ENCODE measurements at places on chromosomes 3 and 15. TPM values are rescaled to one million over a fixed set of nuclear protein-coding genes. Genes with fewer than 3 reads are reported as not detected.

GRCh38 chr3:127374086-127375010 is 86.5 kb upstream of the PRR20G start:
- no peaks in the 10 kb centered on the region for H3K4me1 ChIP-seq
- no peaks in the 10 kb centered on the region for H3K27me3 ChIP-seq
- H3K36me3 ChIP-seq, result no peaks in the 10 kb centered on the region
- DNase-seq, result no peak

DNA sequence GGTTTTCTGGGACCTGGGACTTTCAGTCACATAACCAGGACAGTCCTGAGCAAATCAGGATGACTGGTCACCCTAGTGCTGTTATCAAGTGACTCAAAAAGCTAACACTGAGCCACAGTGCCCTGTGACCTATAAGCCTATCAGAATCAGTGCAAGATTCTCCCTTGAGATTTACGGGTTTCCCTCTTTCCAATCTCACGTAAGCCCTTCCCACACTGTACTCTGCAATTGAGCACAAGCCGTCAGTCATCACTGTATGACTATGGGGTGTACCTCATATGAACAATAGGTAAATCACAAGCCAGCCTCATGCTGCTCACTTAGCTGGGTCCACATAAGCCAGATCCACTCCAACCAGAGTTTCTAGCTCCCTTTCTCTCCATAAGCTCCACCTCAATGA is 21.0 kb upstream of the CLDN18 start:
- H3K27ac ChIP-seq, result no peak overlapping the region
- H3K36me3 ChIP-seq, result no peaks in the 10 kb centered on the region
- no peak overlapping the region for H3K4me3 ChIP-seq
- no peak for DNase-seq
- H3K4me1 ChIP-seq, result no peaks in the 10 kb centered on the region

The GOLGA8G gene
- total RNA-seq, result not detected

The TAGLN3 gene
- not detected for total RNA-seq

- H3K4me1 ChIP-seq, result no peaks in the 10 kb centered on the region
- H3K27ac ChIP-seq, result no peak overlapping the region
- H3K27me3 ChIP-seq, result no peaks in the 10 kb centered on the region
- no peaks in the 10 kb centered on the region for H3K36me3 ChIP-seq
- H3K4me3 ChIP-seq, result no peak overlapping the region
Measured at GRCh38 chr15:47997195-47998080, 123.4 kb upstream of the SLC24A5 start.

- no peak for DNase-seq
- no peaks in the 10 kb centered on the region for H3K4me1 ChIP-seq
- H3K36me3 ChIP-seq, result no peaks in the 10 kb centered on the region
- H3K27ac ChIP-seq, result no peak overlapping the region
Measured at GRCh38 chr3:132394320-132394719, 23.0 kb upstream of the DNAJC13 start.

DNA sequence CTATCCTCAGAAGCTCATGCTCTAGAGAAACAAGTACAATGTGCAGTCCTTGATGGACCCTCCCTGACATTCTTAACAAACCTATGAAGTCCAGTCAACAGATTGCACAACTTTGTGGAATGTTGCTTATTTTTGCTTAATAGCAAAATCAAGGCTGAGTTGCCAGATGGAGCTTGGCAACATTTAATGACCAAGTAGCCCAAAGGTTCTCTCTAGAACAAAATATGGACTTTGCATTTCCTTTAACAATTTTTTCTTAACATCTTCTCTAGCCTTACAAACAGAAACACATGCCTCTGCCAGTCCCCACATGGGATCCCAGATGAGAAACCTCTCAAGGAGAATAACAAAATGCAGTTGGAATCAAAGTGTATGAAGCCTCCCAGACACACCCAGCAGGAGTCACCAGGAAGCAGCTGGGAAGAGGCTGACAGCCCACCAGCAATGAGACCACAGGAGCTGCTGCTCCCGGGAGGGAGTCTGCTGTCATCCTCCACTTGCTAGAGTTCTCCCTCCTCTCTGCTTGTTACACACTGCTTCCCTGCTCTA is 422.5 kb upstream of the CDIN1 start:
- no peak overlapping the region for H3K27ac ChIP-seq
- H3K4me3 ChIP-seq, result no peak overlapping the region

The CRABP1 gene
- total RNA-seq, result not detected

DNA sequence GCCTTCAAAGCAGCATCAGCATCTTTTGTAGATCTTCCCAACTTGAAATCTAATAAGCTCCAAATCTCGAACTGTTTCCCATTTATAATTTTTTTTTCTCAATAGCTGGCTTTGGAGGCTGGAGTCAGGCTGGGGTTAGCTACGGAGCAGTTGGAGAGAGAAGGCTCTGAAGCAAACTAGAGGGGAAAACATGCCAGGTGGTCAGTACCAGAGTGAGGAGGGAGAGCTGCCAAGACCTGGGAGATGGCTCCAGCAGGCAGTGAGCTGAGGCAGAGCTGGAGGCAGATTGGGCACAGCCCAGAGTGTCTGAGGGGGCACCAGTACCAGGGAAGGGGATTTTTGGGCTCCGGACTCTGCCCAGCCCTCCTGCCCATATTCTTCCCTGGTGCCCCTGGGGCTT is 311.2 kb downstream of the RPLP1 start:
- no peaks in the 10 kb centered on the region for H3K27me3 ChIP-seq
- H3K36me3 ChIP-seq, result no peaks in the 10 kb centered on the region
- no peak overlapping the region for H3K27ac ChIP-seq
- no peak overlapping the region for H3K4me3 ChIP-seq

DNA sequence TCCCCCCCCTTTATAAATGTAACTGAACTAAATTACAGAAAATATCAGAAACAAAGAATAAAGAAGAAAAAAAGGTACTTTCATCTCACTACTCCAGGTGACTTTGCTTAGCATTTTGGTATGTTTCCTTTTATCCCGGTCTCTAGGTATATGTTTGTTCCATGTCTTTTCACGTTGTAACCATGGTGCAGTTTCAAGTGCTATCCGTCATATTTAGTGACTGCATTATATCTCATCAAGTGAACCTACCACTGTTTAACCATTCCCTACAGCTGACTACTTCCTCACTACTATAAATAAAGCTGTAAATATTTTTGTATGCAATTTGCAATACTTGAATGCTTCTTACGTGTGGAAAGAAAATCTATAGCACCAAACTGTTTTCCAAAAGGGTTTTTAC is 2.2 kb downstream of the BTBD1 start:
- DNase-seq, result no peak
- H3K36me3 ChIP-seq, result no peaks in the 10 kb centered on the region
- no peak overlapping the region for H3K4me3 ChIP-seq
- no peaks in the 10 kb centered on the region for H3K27me3 ChIP-seq
- peaks cover 57% of the 10 kb centered on the region for H3K4me1 ChIP-seq

DNA sequence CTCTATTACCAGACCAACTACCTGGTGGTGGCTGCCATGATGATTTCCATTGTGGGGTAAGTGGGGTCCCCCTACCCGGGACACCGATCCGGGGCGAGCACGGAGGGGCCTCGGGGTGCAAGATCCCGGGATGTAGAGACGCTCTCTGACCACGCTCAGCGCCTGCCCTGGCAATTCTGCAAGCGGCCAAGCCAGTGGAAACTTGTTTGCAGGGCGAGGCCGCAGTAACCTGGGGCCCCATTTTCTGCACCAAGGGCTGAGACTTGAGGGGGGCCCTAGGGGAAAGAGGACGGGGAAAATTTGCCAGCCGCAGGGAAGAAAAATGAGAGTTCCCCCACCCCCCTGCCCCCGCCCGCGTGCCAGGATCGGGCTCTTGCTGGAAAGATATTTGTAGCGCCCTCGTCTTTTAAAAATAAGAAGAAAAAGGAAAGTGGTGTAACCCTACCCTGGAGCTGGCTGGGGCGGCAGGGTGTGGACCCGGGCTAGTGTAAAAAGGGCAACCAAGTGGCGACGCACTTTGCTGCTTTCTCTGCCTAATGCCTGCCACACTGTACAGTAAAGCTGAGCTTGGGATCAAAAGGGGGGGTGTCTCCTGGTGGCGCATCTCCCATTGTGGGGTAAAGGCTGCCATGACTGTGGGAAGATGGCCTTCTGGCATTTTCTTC is 563 bp downstream of the ARL6IP5 start:
- H3K4me1 ChIP-seq, result peaks cover 75% of the 10 kb centered on the region
- H3K36me3 ChIP-seq, result peaks cover 4% of the 10 kb centered on the region
- DNase-seq, result no peak

- no peaks in the 10 kb centered on the region for H3K36me3 ChIP-seq
- H3K27ac ChIP-seq, result no peak overlapping the region
- no peaks in the 10 kb centered on the region for H3K4me1 ChIP-seq
- H3K4me3 ChIP-seq, result no peak overlapping the region
- no peaks in the 10 kb centered on the region for H3K27me3 ChIP-seq
Measured at GRCh38 chr3:150913133-150913922, 8.1 kb upstream of the MINDY4B start.

The MYO5A gene
- total RNA-seq, result 36.6 TPM

DNA sequence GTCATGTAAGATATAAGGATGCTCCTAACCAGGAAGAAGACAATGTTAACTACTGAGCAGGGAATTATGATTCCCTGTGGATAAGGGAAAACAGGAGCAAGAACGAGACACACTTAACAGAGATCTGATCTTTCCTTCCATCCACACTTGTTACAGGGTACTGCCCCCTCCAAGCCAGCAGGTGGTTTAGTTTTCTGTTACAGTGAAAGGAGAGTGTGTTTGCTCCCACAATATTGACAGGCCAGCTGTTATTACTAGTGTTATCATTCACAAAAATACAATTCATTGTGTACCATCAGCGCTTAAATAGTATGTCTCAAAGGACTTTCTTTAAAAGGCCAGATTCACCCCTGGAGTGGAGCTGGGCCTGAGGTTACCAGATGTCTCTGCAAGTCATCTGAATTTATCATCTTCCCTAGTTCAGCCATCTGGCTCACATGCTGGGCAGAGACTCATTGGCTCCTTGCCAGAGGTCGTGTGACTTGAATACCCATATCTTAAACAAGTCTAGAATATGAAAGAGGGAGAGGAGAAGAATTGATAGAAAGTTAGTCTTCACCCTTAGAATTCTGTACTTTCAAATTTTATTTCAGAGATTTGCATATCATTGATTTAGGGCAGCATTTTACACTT is 16.8 kb upstream of the FMN1 start:
- no peaks in the 10 kb centered on the region for H3K27me3 ChIP-seq
- no peak overlapping the region for H3K4me3 ChIP-seq
- no peaks in the 10 kb centered on the region for H3K36me3 ChIP-seq
- no peak for DNase-seq
- H3K27ac ChIP-seq, result no peak overlapping the region

GRCh38 chr15:77656294-77656693 is 23.6 kb upstream of the LINGO1 start:
- no peak overlapping the region for H3K4me3 ChIP-seq
- DNase-seq, result no peak
- H3K27me3 ChIP-seq, result peaks cover 3% of the 10 kb centered on the region
- no peak overlapping the region for H3K27ac ChIP-seq
- no peaks in the 10 kb centered on the region for H3K36me3 ChIP-seq

DNA sequence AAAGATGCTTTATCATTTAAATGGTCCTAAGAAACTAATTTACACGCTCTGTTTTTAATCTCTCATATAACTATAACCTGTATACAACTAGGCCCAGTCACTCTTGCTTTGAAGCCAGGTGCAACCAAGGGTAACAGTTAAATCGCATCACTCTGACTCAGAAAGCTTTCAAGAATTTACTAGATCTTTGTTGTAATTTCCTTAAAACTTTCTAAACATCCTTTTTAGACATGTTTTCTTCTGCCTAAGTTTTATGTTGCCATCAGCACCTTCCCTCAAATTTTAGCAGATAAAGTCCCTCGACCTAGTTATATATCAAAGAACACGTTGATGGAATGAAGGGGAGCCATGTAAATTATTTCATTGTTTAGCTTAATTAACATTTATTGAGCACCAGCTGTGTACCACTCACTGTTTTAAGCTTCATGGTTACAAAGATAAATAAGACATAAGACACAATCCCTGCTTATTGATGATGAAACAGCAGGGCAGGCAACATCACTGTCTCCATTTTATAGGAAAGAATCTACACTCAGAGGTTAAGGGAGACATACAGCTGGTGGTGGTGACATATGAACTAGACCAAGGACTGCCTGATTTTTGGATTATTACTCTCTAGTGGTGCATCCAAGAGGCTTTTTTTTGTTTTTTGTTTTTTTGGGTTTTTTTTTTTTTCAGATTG is 101.0 kb downstream of the CD200R1L start:
- no peaks in the 10 kb centered on the region for H3K27me3 ChIP-seq
- H3K4me1 ChIP-seq, result peaks cover 66% of the 10 kb centered on the region
- no peaks in the 10 kb centered on the region for H3K36me3 ChIP-seq
- no peak overlapping the region for H3K27ac ChIP-seq
- H3K4me3 ChIP-seq, result no peak overlapping the region

GRCh38 chr3:299590-300301 is 103.2 kb downstream of the CHL1 start:
- DNase-seq, result no peak
- no peak overlapping the region for H3K4me3 ChIP-seq
- H3K36me3 ChIP-seq, result no peaks in the 10 kb centered on the region
- no peak overlapping the region for H3K27ac ChIP-seq

GRCh38 chr15:35533130-35534110 is 12.5 kb downstream of the DPH6 start:
- H3K4me3 ChIP-seq, result no peak overlapping the region
- H3K27ac ChIP-seq, result no peak overlapping the region
- no peaks in the 10 kb centered on the region for H3K4me1 ChIP-seq

GRCh38 chr3:196377321-196377720 is 39.1 kb upstream of the TM4SF19 start:
- no peak for DNase-seq
- peaks cover 5% of the 10 kb centered on the region for H3K36me3 ChIP-seq
- no peaks in the 10 kb centered on the region for H3K4me1 ChIP-seq
- no peak overlapping the region for H3K4me3 ChIP-seq

The PAQR9 gene
- total RNA-seq, result not detected

The B3GNT5 gene
- total RNA-seq, result 0.25 TPM

The C2CD4A gene
- total RNA-seq, result 0.11 TPM

DNA sequence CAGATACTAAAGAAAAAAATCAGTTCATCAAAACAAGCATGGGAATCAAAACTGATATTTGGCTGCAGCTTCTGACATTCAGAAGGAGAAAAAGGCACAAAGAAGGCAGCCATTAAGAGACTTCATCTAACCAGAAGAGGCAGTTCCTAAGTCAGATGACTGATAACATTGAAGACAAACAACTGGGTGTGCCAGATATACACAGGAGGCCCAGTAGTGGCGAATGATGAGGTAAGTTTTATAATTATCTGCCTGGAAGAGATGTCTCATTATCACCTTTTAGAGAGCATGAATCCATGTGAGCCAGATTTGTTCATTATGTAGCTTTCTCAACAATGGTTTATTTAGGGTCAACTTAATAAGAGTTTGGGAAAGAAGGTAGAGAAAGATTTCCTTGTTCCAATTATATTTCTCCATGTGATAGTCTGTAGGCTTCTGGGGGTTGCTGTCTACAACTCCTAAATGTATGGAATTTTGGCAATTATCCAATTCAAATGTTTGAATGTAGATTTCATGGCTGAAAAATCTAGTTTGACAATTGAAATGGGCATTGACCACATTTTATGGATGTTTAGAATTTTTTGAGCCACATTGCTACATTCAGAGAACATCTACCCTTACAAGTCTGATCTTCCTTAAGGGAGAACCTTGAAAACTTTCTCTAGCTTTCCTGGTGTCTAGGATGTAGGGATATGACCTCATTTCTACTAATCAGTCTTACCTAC is 50.4 kb upstream of the RASGRF1 start:
- no peaks in the 10 kb centered on the region for H3K36me3 ChIP-seq
- no peak overlapping the region for H3K27ac ChIP-seq

- H3K27me3 ChIP-seq, result no peaks in the 10 kb centered on the region
- H3K27ac ChIP-seq, result no peak overlapping the region
- H3K4me3 ChIP-seq, result no peak overlapping the region
- H3K36me3 ChIP-seq, result no peaks in the 10 kb centered on the region
Measured at GRCh38 chr3:150867434-150867833, 37.8 kb downstream of the MINDY4B start.

GRCh38 chr3:30657914-30658313 is 51.5 kb downstream of the TGFBR2 start:
- DNase-seq, result peak; percentile 52
- no peaks in the 10 kb centered on the region for H3K27me3 ChIP-seq
- H3K36me3 ChIP-seq, result peaks cover 7% of the 10 kb centered on the region
- H3K4me1 ChIP-seq, result peaks cover 100% of the 10 kb centered on the region
- peak overlapping the region; percentile 80 for H3K27ac ChIP-seq

Data from CD4-positive, alpha-beta memory T cell (primary cell).